ENCODE measurements at places on chromosomes 16 and 17.

DNA sequence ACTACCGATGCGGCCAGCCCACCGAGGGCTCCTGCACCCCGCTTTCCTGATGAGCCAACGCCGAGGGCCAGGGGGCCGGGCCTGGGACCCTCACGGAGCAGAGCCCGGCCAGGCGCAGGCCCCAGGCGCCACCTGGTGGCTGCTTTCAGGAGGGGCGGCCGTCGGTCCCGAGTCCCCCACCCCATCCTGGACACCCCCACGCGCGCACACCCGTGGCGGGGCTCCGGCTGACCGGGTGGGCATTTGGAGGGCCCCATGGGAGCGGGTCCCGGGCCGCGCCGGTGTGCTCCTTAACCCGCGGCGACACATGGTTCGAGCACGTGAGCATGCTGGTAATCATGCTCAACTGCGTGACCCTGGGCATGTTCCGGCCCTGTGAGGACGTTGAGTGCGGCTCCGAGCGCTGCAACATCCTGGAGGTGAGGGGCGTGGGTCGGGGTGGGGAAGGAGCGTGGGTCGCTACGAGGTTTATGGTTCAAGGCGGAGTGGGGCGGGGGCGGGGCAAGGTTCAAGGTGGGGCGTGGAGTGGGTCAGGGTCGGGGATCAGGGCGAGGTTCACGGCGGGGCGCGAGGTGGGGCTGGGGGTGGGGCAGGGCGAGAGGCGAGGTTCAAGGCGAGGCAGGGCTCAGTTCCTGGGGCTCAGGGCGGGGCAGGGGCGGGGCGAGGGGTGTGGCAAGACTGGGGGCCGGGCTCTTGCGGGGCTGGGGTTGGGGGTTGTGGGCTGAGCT is 30.2 kb downstream of the TPSG1 start:
- DNase-seq = no peak

- DNase-seq = no peak
These were observed 52.3 kb downstream of the YWHAE start for GRCh38 chr17:1347589-1348323.

DNA sequence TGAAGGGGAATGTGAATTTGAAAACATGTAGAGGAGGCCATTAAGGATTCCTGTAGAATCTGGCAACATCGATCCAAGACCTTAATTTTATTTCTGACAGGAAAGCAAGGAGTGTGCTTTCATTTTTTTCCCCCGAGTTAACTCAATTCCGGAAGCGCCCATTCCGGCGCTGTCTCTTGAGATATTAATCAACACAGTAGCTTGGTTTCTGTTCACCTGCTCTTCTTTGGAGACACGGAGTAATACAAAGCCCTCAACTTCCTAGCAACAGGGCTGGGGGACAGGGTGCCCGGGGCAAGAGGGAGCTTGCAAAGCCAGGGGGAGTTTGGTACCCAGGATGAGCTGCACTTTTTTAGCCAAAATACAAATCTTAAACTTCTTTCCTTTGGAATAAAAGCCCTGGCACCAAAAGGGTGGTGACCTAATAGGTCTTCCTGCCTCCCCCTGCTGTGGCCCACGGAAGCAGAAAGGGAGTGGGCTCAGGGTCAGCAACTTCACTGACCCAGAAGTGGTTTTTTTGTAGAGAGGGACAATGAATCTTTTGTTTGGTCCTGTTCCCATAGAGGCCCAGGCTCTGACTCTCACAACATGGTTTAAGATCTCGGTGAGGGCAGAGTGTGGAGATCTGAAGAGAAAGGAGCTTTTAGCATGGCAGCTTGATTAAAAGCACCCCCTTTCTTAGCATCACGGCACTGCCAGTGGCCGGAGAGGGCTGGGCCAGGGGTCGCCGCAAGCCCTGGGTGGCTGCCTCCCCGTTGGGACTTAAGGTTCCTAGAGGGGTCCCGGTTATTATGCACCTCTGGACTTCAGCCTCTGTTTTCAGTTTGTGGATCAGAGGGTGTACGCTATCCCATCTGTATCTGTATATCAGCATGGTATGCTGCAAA is 207.3 kb downstream of the CCDC182 start:
- DNase-seq = no peak

GRCh38 chr16:79603055-79603454 is 2.5 kb upstream of the MAF start:
- DNase-seq = no peak

- DNase-seq = no peak
These were observed 10.0 kb upstream of the KATNB1 start for GRCh38 chr16:57725554-57725953.

DNA sequence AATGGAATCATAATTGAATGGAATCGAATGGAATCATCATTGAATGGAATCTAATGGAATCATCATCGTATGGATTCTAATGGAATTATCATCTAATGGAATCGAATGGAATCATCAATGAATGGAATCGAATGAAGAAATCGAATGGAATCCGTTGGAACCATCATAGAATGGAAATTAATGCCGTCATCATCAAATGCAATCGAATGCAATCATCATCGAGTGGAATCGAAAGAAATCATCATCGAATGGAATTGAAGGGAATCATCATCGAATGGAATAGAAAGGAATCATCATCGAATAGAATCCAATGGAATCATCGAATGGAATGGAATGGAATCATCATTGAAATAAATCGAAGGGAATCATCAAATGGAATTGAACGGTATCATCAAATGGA is 217.2 kb downstream of the SHCBP1 start:
- DNase-seq = no peak

DNA sequence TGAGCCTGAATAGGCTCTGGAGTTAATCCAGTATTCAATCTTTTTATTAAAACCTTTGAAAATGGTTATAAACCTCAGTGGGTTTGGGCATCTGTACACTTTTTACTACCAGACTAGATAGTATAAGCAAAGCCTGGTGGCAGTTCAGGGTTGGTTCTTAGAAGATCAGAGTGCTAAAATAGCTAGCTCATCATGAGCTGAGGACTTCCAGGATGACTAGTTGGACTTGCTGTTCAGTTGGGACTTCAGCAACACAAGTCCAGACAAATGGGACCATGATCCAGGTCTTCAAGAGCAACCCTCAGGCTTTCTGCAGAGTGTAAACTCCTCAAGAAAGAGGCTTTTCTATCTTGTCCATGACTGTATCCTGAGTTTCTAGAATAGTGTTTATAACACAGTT is 1.2 kb upstream of the ZNF19 start:
- DNase-seq = no peak

DNA sequence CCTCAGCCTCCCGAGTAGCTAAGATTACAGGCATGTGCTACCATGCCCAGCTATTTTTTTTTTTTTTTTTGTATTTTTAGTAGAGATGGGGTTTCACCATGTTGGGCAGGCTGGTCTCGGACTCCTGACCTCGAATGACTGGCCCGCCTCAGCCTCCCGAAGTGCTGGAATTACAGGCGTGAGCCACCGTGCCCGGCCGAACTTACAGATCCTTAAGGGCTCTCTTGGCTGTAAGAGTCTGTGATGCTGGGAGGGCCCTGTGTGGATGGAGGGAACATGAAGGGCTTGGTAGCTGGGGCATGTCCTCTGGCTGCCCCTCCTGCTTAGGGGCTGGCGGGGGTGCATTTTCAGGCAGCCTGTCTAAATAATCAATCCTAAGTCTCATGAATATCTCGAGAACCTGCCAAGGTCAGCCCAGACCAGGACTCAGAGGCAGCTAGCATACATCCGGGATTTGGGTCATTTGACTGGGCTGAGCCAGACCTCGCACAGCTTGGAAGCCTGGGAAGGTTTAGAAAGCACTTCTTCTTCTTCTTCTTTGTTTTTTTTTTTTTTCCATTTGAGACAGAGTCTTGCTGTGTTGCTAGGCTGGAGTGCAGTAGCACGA is 17.1 kb downstream of the SPNS3 start:
- no peak for DNase-seq

DNA sequence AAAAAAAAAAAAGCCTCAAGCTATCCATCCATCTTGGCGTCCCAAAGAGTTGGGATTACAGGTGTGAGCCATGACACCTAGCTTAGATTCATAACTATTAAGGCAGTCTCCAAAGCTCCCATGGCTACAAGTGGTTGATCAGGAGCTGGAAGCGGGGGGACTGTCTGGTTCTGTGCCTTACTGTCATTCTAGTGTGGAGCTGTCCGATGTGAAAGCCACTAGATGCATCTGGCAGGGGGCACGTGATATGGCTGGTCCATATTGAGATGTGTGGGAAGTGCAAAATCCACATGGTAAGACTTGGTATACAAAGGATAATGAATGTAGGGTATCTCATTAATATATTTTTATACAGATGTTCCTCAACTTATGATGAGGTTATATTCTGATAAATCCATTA is 38.7 kb downstream of the KPNA2 start:
- no peak for DNase-seq

GRCh38 chr17:41710472-41711090 is 1.6 kb upstream of the GAST start:
- no peak for DNase-seq

GRCh38 chr16:73764321-73764720 is 532.3 kb upstream of the PSMD7 start:
- no peak for DNase-seq

GRCh38 chr16:67645397-67646121 is 615 bp downstream of the CARMIL2 start:
- no peak for DNase-seq

DNA sequence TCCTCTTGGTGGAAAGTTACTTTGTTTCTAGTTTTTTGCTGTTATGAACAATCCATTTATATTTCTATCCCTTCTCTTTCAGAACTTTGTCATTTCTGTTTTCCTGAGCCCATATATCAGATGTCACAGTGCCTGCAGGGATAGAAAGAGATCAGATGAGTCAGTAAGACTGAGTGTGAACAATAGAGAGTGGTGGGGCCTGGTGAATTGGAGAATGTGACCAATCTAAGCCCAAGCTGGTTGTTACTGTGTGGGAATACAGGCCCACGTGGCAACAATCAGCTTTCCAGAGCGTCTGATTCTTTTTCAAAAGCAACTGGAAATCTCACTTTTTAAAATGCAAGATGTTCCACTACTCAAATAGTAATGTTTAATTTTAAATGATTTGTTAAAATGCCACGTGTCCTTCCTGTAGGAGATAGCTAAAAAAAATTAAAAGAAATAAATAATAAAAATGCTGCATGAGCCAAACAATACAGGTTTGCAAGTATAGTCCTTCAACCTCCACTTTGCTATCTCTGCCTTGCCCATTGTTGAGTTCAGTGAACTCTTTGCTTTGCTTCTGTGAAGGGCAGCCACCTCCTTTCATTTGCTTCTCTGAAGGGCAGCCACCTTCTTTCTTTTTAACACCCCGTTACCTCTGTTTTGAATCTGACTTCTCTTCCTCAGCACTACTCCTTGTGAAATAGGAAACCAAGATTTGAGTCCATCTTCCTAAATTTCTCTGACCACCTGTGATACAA is 9.6 kb downstream of the DCTN5 start:
- no peak for DNase-seq

- no peak for DNase-seq
These were observed 65.0 kb downstream of the TBC1D16 start for GRCh38 chr17:79970576-79971068.

DNA sequence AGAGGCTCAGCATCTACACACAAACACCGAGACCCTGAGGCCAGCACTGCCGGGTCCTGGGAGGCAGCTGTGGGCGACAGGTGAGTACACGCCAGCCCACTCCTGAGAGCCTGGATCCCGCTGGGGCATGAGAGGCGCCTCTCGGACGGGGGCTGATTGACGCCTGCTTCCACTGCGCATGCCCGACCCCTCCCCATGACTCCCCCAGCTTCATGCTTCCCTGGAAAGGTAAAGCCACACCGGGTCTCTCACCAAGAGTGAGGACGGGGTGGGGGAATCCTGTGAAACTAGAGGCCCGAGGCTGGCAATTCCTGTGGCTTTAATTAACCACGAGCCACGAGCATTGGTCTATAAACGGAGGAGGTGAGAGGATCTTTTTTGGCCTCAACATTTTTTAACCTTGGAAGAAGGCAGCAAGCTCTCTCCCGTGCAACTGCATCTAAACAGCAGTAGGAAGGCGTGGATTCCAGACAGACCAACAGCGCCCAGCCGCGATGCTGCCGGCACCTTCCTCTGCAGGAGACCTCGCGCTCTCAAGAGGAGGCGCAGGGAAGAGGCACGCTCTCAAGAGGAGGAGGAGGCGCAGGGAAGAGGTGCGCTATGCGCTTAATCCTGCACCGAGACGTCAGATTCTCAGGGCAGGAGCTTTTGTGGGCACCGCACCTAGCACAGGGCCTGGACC is 71.8 kb upstream of the METRNL start:
- no peak for DNase-seq

DNA sequence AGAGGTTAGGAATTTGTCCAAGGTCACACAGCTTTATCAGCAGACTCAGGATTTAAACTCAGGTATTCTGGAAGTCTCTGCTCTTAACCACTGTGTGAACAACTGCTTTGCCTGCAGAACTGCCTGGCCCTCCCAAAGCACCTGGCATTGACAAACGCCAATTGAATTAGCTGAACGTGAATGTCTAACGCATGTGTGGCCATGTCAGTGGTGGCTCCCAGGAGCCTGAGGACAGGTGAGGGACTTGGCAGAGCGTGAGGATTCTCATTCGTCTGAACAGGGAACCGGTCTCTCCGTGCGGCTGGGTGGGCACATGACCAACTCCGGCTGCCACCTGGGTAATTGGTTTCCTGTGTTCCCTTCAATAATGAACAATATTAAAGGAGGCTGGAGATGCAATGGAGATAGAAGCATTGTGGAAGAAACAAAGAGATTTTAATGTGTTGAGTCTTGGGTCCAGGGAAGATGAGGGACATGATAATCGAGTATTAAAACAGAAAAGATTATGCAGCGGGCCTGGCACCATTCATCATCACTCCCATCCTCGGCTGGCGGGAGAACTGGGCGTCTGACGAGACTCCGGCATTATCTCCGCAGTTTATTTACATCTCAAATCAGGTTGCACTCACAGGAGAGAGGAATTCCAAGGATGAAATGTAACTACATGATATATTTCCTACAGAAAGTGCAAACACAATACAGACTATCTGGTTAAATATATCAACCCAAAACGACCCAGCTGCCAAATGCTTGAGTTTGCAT is 113.5 kb downstream of the NPIPB5 start:
- no peak for DNase-seq

DNA sequence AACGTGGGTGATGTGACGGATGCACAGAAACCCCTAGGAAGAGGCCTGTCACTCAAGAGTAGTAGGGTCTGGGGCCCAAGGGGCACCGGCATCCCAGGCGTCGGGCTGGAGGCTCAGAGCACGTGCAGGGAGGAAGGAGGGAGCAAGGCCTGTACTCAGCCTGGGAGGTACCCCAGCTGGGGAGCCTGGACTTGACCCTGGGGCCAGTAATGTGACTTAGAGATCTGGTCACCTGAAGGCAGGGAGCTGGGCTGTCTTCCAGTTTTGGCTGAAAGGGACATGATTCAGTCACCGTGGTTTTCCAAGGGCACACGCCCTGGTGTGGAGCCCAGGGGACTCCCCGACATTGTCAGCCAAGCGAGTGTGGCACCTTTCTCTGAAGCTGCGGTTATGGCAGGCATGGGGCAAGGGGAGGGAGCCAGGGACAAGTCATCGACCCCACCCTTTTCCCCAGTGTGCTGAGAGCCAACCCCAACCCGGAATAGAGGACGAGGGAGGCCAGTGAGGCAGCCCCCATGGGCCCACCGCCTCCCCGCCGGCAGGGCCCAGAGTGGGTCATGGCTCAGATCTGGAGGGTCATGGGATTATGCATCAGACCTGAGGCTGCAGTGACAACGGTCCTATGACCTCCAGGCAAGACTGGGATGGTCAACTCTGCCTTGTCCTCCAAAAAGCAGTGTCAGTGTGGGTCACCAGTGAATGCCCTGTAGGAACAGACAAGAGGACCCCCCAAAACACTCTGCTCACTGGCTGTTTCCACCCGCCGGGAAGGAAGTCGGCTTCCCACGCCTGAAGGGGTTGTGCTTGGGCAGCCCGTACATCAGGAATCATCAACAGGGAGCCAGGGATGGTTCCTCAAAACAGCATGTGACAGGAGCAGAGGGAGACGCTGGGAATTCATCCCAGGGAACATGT is 41.9 kb downstream of the MEAK7 start:
- DNase-seq = no peak

All from stimulated activated CD8-positive, alpha-beta memory T cell treated with anti-CD3 and anti-CD28 coated beads, Interleukin-15, amount 100 ng/mL, for 24 hours (primary cell).